Stimulated activated CD8-positive, alpha-beta memory T cell treated with anti-CD3 and anti-CD28 coated beads, Interleukin-2, amount 100 ng/mL, for 1 hour (primary cell): ENCODE measurements at places on chromosomes 3 and 15.

DNA sequence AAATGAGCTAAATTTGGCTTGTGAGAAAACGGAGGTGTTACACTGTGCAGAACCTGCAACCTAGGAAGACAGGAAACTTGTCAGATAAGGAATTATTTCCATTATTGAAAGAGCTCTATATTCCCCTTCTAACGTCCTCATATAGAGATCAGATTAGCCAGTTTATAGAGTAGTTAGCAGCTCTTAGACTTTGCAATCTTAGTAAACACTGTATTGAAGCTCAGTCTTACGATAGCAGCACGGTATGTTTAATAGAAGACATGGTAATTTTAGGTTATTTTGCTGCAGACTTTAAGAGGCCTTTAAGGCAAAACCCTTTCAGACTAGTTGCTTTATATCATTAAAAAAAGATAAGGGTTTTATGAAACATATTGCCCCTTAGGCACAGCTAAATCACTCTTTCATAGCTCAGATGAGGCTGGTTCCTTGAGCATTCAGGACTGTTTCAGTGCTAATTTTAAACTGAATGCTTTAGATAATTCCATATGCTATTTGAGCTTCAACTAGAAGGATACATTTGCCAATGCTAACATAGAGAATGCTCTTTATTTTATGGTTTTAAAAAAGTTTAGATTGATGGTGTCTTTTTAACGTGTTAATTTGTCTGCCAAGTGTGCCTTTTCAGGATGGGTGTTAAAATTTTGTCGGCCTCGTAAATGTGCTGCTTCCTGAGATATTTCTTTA is 234.3 kb downstream of the PYDC2 start:
- DNase-seq = no peak

DNA sequence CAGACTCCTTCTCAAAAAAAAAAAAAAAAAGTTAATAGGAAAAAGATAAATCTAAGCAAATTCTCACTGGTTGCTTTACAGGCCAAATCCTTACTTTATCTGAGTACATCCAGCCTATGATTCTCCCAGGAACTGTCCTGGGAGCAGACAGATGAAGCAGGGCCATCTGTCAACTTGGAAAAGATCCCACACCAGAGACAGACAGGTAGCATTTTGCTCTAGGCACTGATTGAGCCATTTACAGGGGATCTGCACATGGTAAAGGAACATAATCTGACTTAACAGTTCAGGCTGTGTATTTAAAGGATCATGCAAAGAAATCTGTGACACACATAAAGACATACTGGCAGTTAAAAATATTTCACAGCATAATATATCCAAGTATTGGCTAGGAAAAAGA is 1006.5 kb downstream of the TBL1XR1 start:
- no peak for DNase-seq

DNA sequence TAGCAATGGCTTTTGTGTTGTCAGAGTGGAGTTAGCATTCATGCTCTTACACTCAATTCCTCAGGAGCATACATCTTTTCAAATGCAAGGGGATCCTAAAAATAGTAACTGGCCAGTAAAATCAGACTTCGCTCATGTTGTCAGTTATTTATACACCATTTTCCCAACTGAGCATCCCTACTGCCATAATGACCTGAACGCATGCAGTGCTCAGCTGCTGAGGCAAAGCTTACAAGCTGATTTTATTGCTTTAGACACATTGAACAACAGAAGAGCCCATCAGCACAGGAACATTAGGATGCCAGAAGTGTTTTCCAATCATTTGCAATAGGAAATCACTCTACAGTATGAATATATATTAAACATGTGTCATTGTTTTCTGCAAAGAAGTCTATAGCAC is 689.7 kb upstream of the BCHE start:
- DNase-seq = no peak

DNA sequence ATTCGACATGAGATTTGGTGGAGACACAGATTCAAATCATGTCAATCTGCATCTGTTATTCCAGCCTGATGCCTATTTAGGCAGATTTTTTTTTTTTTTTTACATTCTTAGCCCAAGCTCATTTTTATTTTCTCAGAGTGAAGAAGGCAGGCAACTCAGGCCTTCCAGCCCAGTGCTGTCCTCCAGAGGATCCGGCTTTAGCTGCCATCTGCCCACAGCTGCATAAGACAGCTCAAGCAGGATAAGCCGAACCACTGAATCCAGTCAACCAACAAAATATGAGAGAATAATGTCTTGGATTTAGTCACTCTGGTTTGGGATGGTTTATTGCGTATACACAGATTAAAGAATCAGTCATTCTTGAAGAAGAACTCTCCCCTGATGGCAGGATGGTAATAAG is 19.9 kb upstream of the COLQ start:
- no peak for DNase-seq
